Fibroblast of skin of left biceps (primary cell): ENCODE measurements at places on chromosomes 4 and X.
A peak's percentile ranks its signal among the peaks of the same experiment; 100 is the strongest.

DNA sequence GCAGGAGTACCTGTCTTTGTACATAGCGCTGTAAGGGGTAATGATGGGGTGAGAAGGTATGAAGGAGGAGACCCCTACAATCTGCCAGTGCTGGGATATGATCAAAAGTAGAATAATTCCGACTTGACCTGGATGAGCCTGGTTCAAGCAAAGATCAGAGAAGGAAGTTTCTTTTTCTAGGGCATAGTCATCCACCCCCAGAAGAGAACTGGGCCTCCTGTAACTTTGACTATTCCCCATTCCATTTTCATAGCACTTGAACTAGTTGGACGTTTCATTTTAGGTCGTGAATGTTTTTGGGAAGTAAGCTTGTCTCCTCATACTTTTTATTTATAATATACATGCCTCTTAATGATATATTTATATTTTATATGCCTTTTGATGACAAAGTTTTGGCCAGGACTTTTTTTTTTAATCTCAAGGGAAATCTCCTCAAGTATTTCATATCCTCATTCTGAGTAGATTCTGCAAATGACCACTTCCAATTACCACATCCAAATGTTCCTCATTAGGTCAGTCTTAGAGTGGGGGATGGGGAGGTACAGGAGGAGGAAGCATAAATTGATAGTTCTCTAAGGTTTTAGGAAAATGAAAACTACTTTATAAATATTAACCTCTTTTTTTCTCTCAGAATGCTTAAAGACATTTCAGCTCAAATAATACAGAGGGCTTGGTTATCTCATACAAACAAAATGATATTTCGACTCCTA lies 3.5 kb downstream of the CXorf58 start:
- DNase-seq = no peak

DNA sequence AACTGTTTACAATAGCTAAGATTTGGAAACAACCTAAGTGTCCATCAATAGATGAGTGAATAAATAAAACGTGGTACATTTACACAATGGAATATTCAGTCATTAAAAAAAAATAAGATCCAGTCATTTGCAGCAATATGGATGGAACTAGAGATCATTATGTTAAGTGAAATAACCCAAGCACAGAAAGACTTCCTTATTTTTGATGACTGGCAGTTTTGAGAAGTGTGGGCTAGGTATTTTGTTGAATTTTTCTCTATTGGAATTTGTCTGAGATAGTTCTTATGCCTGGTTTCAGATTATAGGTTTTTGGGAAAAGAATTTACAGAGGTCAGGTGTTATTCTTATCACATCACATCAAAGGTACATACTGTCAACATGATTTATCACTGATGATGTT lies 293.8 kb upstream of the ARSJ start:
- DNase-seq = no peak

DNA sequence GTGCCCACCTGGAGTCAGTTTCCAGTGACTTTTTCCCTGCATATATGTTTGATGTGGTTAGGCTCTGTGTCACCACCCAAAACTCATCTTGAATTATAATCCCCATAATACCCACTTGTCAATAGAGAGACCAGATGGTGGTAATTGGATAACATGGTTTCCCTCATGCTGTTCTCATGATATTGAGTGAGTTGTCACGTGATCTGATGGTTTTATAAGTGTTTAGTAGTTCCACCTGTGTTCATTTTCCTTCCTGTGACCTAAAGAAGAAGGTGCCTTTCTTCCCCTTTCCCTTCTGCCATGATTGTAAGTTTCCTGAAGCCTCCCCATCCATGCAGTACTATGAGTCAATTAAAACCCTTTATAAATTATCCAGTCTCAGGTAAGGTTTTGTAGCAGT lies 740.9 kb downstream of the ARAP2 start:
- DNase-seq = no peak

- DNase-seq = no peak
Measured at GRCh38 chr4:145639186-145639698, 20.1 kb downstream of the MMAA start.

GRCh38 chr4:108881190-108881589 lies 118.3 kb upstream of the ETNPPL start:
- DNase-seq = peak; percentile 88
